ENCODE measurements at places on chromosomes 1 and 21.

DNA sequence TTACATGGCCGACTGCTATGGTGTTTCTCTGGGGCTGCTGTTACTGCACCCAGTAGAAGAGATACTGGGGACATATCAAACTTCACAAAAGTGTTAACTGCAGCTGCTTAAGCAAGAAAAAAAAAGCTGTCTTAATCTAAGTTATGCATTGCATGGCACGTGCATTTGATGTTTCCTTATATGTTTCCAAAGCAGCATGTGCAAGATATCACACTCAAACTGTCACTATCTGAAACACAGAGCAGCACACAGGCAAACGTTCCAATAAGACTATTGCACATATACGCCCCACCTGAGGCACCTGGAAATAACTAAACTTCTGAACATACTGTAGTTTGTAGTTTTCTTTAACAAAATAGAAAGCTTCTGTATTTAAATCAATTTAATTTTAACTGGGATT lies 671.4 kb upstream of the ADGRL2 start:
- no peak for DNase-seq

DNA sequence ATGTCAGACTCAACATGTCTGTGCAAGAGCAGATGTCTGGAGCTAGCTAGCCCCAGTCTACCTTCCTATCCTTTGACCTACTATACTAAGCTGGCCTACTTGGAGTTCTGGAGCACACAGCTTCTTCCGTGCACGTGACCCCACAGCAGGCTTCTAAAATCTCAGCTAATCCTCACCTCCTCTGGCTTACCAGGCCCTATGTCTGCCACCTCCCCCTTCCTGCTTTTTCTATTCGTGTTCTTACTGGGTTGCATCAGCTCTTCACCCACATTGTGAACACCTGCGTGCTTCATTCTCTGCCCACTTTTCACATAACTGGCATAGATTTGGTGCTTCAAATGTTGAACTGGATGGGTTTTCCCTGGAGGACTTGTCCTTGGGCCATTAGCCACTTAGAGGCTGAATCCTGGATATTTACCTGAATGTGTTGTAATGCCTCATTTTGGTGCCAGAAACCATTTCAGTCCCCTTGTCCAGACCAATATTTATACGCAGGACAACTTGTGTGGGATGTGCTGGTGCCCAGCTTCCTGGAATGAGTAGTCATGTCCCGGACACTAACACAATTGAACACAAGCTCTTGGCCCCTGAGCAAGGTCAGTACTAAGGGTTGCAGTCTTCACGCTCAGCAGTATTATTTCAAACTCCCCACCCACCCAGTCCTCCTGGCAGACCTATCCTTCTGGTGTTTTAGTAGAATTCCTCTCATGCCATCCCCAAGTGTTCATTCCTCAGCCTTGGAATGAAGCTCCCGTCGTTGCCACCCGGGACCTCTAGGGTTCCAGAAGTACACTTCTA lies 24.0 kb downstream of the TENT5C start:
- DNase-seq, result no peak

DNA sequence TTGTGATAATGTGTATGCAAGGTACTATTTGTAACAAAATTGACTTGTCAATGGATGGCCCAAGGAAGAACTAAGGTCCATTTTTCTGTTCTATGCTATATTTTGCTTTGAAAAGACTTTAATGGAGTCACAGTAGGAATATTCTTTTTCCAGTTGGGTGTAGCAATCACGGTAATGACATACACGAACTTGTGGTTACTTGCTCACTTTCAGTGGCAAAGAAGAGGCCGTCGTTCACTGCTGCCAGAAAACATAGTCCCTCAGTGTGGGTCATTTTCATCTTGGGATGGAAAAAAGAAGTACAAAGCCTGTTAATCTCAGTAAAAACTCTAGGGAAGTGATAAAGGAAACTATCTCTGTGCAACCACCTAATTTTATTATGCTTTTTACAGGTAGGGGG lies 47.8 kb upstream of the LAMC2 start:
- DNase-seq, result no peak

DNA sequence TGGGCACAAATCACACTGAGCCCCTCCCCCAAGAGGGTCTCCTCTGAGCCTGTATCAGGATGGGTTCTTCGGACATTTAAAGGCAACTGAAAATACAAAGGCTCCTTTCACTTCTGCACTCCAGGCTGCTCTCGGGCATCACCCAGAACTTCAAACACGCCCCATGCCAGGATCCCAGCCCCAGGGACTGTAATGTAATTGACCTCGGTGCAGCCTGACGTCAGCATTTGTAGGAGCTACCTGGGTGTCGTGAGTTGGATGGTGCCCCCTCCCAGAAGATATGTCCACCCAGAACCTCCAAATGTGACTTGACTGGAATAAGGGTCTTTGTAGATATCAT lies 95.2 kb downstream of the PSMG1 start:
- DNase-seq, result no peak

GRCh38 chr1:11684070-11684469 lies 3.1 kb upstream of the MAD2L2 start:
- DNase-seq, result no peak

DNA sequence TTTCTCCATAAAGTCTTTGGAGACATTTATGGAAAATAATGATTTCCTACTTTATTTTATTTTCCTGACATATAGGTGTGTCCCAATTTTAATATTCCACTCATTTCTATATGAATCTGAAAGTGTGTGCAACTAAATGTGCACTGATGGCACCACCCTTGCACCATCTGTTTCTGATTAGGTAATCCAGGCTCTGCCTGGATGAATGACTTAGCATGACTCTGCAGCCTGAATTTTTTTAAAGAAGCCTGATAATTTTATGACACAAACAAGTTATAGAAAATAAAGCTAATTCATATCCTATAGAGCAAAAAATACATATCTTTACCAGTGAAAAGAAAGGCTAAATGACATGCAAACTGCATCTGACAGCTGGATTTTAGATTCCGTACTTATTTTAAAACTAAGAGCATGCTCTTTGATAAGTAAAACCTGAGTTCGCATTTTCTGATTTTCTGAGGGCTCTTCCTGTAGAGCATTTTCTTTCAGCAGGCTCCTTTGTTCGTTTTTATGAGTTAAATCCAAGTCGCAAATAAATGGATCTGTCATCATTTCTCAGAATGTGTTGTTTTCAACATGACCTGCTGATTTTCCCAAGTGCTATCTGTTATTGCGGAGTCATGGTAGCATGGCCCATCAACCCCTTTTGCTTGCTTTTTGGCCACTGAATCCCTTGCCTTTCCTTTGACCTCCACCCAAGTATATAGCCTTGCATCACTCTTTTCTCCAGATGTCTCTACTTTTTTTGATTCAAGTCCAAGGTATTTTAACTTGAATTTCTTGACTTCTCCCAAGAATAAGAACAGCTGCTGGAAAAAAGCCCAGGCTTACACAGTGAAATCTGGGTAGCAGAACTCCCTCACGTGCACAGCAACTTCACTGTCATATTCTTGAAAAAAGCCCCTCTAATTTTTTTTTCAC lies 52.8 kb upstream of the LYPLAL1 start:
- peak; percentile 91 for DNase-seq

GRCh38 chr1:54397090-54397591 lies 9.1 kb downstream of the SSBP3 start:
- DNase-seq, result no peak

DNA sequence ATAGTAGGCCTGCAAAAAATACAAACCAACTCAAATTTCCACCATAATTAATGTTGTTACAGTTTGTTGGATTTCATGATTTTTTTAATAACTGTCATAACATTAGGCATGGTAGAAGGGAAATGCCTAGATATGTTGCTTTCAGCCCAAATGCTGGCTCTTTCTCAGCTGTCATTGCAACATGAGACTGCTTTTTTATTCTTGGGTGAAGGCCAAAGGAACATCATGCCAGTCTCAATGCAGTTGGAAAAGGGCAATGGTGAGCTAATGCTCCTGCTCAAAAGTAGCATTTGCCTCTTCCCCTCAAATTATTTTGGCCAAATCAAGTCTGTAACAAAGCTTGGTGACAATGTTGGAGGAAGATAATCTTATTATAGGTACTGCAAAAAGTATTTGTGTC lies 877.7 kb upstream of the PRMT6 start:
- no peak for DNase-seq

- peak; percentile 61 for DNase-seq
These were observed 35.5 kb upstream of the HHAT start for GRCh38 chr1:210293171-210293607.

DNA sequence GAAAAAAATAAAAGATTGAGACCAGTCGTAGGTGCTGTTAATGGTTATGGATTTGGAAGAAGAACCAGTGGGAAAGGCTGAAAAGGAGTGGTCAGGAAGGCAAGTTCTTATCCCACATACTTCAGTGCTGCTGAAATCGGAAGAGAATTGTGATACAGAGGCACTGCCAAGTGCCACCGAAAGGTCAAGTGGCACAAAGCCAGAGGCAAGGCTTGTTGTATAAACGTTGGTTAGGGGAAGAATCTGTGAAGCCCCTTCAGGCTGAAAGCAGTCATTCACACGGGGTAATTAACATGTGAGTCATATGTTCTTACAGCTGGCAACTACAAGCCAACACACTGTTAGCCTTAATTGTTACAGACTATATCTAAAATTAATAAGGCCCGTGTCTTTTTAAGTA lies 48.8 kb downstream of the ZBTB40 start:
- peak; percentile 11 for DNase-seq

DNA sequence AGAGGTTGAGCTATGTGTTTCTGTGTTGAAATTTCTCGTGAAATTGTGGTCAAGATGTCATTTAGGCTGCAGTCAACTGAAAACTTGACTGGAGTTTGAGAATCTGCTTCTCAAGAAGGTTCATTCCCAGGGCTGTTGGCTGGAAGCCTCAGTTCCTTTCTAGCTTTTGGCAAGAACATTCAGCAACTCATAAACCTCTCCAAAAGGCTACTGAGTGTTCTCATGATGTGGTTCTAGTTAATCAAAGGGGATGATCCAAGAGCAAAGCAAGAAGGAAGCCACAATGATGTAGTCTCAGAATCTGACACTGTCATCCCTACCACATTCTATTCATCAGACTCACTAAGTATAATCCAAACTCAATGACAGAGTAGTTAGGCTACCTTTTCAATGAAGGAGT lies 66.6 kb downstream of the SPATA6 start:
- no peak for DNase-seq

DNA sequence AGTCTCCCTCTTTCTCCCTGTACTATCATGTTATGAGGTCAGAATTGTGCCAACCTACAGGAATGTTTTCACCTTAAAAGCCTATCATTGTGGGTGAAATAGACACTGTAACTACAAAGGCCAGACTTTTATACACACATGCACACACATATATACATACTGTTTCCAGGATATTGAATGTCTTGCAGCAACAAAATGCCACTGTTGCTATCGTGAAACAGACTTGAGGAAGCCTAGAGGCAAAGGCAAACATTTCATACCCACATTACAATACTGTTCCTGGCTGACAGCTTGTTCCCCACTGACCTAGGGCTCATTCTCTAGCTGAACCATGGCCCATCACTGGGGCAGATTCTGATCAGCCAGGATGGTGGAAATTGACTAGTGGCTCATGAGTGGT lies 125.1 kb upstream of the DUSP10 start:
- DNase-seq, result no peak

- DNase-seq, result no peak
These were observed at the start of gene RGS21 for GRCh38 chr1:192316942-192317450. Gene RGS21, plus strand, starts transcription at chr1:192316992. Its CDS starts 26,045 bp downstream, at chr1:192343037.

DNA sequence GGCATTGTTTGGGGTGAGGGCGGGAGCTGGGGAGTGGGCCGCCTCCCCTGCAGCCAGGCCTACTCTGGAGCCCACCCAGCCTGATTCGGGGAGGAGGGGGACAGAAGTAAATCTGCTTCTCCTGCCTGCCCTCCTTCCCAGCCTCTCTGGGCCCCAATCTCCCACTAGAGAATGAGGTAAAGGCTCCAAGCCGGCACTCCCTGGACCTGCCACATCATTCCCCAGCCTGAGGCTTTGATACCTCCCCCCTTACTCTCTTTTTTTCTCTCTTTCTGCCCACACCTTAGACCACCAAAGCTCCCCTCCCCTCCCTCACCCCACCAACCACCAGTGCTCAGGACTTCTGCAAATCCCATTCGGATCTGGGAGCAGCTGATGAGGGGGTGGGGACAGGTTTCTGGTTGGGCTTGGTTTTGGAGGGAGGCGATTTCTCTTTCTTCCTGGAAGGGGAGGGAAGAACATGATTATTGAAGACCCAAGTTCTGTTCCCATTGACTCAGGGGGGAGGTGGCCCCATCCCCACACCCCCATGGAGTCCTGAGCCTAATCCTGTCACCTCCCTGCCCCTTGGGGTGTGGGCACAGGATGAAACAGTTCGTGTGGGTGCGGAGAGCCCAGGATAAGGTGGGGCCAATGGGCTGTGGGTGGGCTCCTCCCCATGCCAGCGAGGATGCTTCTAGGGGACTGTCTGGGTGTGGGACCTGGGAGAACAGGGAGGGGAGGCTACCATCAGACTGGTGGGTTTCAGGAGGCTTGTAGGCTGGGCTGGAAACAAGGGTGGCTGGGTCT lies 1.3 kb downstream of the MAP7D1 start:
- no peak for DNase-seq

DNA sequence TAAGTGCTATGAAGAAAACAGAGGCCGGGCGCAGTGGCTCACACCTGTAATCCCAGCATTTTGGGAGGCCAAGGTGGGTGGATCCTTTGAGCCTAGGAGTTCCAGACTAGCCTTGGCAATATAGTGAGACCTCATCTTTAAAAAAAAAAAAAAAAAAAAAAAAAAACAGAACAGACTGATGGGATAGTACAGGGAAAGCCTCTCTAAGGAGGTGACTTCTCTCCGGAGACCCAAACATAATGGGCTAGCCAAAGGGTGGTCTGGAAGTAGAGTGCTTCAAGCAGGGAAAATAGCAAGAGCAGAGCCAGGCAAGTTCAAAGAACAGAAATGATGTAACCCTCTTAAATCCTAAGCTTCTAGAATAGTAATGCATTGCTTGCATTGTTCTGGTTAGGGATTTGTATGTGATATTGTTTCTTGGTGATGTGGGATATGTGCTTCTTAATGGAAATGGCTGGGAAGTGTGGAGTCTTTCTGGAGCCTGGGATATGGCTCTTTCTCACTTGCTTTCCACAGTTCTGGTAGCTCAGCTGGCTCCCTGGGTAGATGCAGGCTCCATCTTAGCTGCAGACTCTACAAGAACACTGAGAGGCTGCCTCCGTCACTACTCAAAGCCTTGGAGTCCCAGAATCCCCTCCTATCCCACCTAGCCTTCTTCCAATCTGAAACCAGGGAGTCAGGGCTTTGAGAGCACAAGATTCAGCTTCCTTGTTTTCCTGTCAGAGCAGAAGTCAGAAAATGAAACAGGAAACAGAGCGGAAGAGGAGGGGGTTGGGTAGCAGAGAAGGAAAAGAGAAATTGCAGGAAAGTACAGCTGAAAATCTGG lies 1.9 kb upstream of the PIGV start:
- no peak for DNase-seq

GRCh38 chr1:203167026-203167912 lies 8.4 kb downstream of the MYBPH start:
- no peak for DNase-seq

DNA sequence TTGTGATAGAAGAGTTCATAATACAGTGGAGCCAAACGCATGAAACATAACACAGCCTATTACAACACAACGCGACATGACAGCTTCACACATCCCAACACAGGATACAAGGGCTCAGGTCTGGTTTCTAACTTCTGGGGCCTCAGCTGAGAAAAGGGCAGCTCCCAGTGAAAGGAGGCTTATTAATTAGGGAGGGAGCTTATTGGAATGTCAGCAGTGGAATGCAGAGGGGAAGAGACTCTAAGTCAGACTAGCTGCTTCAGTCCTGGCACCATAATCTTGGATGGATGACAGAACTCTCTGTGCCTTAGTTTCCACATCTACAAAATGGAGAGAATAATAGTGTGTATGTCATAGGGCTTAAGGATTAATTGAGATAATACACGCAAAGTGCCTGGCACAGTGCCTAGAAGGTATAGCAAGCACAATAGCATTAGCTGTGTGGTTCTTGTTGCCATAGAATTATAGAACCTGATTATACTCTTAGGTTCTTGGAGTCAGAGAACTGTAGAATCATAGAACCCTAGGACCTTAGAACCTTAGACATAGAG lies 22.7 kb upstream of the SLC2A1 start:
- DNase-seq, result no peak

All from tibial nerve (tissue), 4 donors.